ENCODE measurements at places on chromosomes 16 and 17. TPM values are rescaled to one million over a fixed set of nuclear protein-coding genes. Genes with fewer than 3 reads are reported as not detected.

DNA sequence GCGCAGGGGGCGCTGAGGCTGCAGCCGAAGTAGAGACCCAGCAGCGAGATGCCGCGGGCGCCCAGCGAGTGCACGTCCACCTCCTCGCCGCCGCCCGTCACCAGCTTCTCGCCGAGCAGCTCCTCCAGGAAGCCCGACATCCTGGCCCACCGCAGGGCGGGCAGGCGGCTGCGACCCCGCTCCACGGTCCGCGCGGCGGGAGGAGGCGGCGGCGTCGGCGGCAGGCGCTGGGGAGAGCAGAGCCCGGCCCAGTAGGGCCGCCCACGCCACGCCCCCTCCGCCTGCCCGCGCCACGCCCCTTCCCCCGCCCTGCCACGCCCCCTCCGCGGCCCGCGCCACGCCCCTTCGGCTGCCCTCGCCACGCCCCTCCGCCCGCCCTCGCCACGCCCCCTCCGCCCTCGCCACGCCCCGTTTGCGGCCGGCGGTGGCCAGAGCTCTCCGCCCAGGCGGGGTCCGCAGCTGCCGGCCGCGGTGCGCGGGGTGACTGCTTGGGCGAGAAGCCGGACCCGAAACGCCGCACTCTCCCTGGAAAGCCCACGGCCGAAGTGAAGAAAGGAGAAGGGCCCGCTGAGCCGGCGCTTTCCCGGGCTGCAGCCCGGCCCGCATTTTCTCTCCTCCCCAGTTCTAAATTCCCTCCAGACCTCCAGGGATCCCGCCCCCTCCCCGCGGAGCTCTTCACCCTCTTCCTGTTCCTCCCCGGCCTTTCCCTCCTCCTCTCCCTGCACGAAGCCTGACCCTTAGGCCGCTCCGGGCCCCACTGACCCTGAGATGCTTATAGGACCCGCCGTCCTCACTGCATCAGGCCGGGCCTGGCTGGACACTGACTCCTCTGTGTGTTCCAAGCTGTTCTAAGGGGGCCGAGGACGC is at the start of gene NXN:
Gene NXN (minus strand): TSS at position 238 of the 867 bp plus-strand sequence.
- DNase-seq: peak; percentile 86
- H3K27ac ChIP-seq: no peak within 1 kb of the TSS
- H3K4me3 ChIP-seq: peak within 1 kb of the TSS; percentile 67
- H3K36me3 ChIP-seq: no peaks in the 10 kb centered on the region
- H3K27me3 ChIP-seq: peaks cover 28% of the 10 kb centered on the region

DNA sequence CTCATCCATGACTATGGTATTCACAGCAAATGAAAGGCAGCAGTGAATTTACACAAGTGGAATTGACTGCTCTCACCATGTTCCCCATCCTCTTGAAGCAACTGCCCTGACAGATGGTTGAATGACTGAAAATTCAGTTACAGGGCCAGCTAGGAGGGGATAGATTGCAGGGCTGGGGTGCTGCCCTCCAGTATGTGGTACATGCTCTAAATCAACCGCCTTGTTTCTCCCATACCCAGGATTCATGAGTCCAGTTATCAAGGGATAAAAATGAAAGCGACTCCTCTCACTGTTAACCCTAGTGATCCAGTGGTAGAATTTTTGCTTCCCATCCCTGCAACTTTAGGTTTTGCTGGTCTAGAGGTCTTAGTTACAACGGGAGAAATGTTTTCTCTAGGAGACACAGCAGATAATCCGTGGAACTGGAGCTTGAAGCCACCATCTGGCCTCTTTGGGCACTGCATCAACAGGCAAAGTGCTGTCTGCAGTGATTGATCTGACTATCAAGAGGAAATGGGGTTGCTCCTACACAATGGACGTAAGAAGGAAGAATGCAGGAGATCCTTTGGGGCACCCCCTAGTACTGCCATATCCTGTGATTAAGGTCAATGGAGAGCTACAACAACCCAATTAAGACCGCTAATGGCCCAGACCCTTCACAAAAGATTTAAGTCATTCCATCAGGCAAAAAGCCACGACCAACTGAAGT is 32.0 kb downstream of the SCPEP1 start:
- H3K4me3 ChIP-seq: peak overlapping the region; percentile 3
- H3K4me1 ChIP-seq: peaks cover 8% of the 10 kb centered on the region
- no peak overlapping the region for H3K27ac ChIP-seq
- H3K27me3 ChIP-seq: peaks cover 6% of the 10 kb centered on the region
- peaks cover 6% of the 10 kb centered on the region for H3K36me3 ChIP-seq
- peak; percentile 77 for DNase-seq

GRCh38 chr16:1297018-1297696 is 12.3 kb upstream of the UBE2I start:
- no peak overlapping the region for H3K4me3 ChIP-seq
- peaks cover 8% of the 10 kb centered on the region for H3K4me1 ChIP-seq
- no peaks in the 10 kb centered on the region for H3K36me3 ChIP-seq
- H3K27me3 ChIP-seq: peaks cover 10% of the 10 kb centered on the region
- H3K27ac ChIP-seq: no peak overlapping the region

- H3K36me3 ChIP-seq: peaks cover 8% of the 10 kb centered on the region
- no peak overlapping the region for H3K4me3 ChIP-seq
- peak overlapping the region; percentile 44 for H3K27ac ChIP-seq
- peaks cover 25% of the 10 kb centered on the region for H3K4me1 ChIP-seq
- DNase-seq: peak; percentile 37
Observed at GRCh38 chr17:2138318-2138717, 83.4 kb downstream of the HIC1 start.

- H3K4me1 ChIP-seq: peaks cover 57% of the 10 kb centered on the region
- H3K4me3 ChIP-seq: peak overlapping the region; percentile 35
- H3K36me3 ChIP-seq: peaks cover 10% of the 10 kb centered on the region
- no peaks in the 10 kb centered on the region for H3K27me3 ChIP-seq
- DNase-seq: no peak
Observed at GRCh38 chr17:64115822-64116534, 14.0 kb downstream of the ERN1 start.

GRCh38 chr17:28328325-28328724 is 6.9 kb downstream of the IFT20 start:
- no peak for DNase-seq
- peaks cover 22% of the 10 kb centered on the region for H3K36me3 ChIP-seq
- no peaks in the 10 kb centered on the region for H3K27me3 ChIP-seq
- H3K27ac ChIP-seq: no peak overlapping the region

- no peaks in the 10 kb centered on the region for H3K4me1 ChIP-seq
- no peak overlapping the region for H3K4me3 ChIP-seq
- no peaks in the 10 kb centered on the region for H3K27me3 ChIP-seq
Observed at GRCh38 chr17:58181796-58182195, 10.7 kb upstream of the EPX start.

DNA sequence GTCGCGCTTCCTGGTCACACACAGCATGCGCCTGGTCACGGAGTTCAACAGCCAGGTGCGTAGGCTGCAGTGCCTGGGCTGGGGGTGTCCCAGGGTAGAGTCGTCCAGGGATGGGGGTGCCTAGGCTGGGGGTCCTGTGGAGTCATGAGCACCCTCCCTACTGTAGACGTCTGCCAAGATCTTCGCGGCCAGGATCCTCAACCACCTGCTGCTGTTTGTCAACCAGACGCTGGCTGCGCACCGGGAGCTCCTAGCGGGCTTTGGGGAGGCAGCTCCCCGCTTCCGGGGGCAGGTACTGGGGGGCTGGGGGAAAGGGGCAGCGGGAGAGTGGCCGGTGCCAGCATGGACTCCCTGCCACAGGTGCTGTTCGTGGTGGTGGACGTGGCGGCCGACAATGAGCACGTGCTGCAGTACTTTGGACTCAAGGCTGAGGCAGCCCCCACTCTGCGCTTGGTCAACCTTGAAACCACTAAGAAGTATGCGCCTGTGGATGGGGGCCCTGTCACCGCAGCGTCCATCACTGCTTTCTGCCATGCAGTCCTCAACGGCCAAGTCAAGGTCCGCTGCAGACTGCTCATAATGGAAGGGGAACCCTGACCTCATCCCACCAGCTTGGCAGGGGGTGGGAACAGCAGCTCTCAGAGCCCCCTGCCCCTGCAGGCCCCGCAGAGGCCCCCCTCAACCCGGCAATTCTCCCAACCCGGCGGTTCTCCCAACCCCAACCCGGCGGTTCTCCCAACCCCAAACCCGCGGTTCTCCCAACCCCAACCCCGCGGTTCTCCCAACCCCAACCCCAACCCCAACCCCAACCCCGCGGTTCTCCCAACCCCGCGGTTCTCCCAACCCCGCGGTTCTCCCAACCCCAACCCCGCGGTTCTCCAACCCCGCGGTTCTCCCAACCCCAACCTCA is 2.4 kb downstream of the PDIA2 start:
- no peaks in the 10 kb centered on the region for H3K4me1 ChIP-seq
- no peak overlapping the region for H3K27ac ChIP-seq
- H3K4me3 ChIP-seq: no peak overlapping the region
- DNase-seq: no peak

DNA sequence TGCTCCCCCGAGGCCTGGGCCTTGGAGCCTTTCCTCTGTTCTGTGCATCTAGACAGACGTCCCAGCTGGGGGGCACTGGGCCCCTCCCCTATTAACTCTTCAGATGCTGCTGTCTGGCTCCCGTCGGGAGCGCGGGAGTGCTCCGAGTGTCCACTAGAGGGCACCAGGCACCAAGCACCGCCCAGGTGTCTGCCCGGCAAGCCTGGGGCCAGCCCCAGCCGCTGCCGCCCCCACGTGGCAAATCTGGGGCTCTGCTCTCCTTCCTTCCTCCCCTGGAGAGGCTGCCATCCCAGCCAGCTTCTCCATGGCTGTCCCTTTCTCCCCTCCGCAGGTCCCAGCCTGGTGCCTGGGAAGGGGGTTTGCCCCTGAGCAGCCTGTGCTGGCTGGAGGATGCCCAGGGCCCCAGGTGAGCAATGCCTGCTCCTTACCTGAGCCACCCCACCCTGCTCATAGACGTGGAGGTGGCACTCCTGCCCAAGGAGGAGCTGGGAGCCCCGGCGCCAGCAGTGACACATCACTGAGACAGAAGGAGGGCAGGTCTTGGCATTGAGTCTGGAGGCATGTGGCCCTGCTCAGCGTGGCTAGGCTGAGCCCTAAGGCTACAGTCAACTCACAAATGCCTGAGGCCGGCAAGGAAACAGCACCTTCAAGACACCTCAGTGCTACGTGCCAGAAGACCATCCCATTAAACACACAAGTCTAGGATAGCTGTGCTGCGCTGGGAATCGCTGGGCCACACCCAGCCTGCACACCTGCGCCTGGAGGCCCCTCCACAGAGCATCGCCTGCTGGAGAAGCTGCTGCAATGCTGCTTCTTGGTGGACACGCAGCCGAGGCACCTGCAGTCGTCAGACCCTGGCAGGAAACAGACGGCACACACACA is 19.7 kb downstream of the TMEM235 start:
- no peaks in the 10 kb centered on the region for H3K36me3 ChIP-seq
- peak overlapping the region; percentile 61 for H3K27ac ChIP-seq
- H3K4me3 ChIP-seq: peak overlapping the region; percentile 29
- H3K27me3 ChIP-seq: no peaks in the 10 kb centered on the region
- H3K4me1 ChIP-seq: peaks cover 32% of the 10 kb centered on the region
- peak; percentile 89 for DNase-seq

- H3K27me3 ChIP-seq: no peaks in the 10 kb centered on the region
- H3K36me3 ChIP-seq: peaks cover 17% of the 10 kb centered on the region
- H3K4me3 ChIP-seq: no peak overlapping the region
Observed at GRCh38 chr17:15453782-15454181, 13.6 kb downstream of the CDRT4 start.

DNA sequence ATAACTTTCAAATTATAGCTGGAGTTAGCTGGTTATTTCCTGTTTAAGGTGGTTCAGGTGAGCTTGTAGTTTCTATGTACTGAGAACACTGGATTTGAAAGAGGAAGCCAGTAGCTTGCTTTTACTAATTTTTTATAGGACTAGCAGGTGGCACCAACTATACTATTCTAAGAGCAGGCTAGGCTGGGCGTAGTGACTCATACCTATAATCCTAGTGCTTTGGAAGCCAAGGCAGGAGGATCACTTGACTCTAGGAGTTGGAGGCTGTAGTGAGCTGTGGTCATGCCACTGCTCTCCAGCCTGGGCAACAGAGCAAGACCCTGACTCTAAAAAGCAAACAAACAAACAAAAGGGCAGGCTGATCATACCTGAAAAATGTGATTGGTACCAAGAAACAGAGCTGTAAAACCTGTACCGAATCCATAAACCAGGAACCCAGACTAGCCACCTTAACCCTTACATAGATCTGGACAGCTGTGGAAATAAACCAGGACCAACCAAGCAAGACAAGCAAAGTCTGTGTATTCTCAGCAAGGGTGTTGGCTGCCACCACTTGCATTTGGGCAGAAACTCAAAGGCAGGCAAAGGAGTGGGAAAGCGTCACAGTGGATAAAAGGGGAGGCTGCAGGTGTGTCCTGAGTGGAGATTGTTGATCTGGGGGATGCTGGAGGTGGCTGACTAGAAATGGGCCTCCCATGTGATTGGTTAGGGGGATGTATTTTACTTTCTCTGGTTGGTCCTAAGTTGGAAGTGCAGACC is 36.3 kb downstream of the SLC47A1 start:
- H3K27ac ChIP-seq: no peak overlapping the region
- H3K4me1 ChIP-seq: no peaks in the 10 kb centered on the region
- peaks cover 5% of the 10 kb centered on the region for H3K27me3 ChIP-seq
- no peak for DNase-seq
- no peaks in the 10 kb centered on the region for H3K36me3 ChIP-seq
- no peak overlapping the region for H3K4me3 ChIP-seq

- peaks cover 2% of the 10 kb centered on the region for H3K27me3 ChIP-seq
- H3K4me1 ChIP-seq: no peaks in the 10 kb centered on the region
- no peaks in the 10 kb centered on the region for H3K36me3 ChIP-seq
- DNase-seq: no peak
- no peak overlapping the region for H3K4me3 ChIP-seq
Observed at GRCh38 chr16:79988721-79989220, 388.2 kb upstream of the MAF start.

DNA sequence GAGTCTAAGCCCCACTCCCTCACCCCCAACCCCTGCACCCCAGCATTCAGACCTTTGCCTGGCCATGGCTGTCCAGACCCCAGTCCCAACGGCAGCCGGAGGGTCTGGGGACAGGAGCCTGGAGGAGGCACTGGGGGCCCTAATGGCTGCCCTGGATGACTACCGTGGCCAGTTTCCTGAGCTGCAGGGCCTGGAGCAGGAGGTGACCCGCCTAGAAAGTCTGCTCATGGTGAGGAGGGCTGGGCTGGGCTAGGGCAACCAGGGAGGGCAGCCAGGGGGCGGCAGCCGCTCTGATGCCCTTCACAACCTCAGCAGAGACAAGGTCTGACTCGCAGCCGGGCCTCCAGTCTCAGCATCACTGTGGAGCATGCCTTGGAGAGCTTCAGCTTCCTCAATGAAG is 14.4 kb downstream of the RIPOR1 start:
- H3K36me3 ChIP-seq: peaks cover 13% of the 10 kb centered on the region
- H3K27me3 ChIP-seq: no peaks in the 10 kb centered on the region
- H3K4me3 ChIP-seq: no peak overlapping the region
- DNase-seq: peak; percentile 15

GRCh38 chr17:36972186-36972700 is 23.5 kb downstream of the AATF start:
- H3K36me3 ChIP-seq: peaks cover 44% of the 10 kb centered on the region
- H3K27me3 ChIP-seq: no peaks in the 10 kb centered on the region
- no peak overlapping the region for H3K4me3 ChIP-seq
- no peak for DNase-seq

- H3K4me1 ChIP-seq: no peaks in the 10 kb centered on the region
- no peaks in the 10 kb centered on the region for H3K36me3 ChIP-seq
- no peak overlapping the region for H3K4me3 ChIP-seq
- no peak overlapping the region for H3K27ac ChIP-seq
- H3K27me3 ChIP-seq: no peaks in the 10 kb centered on the region
- DNase-seq: no peak
Observed at GRCh38 chr16:883781-884180, 83.2 kb upstream of the GNG13 start.

Gene SLC5A10
- not detected for total RNA-seq

Gene LGALS9C
- total RNA-seq: not detected

Gene HLF
- total RNA-seq: 0.72 TPM

Gene HAP1
- total RNA-seq: 0.09 TPM

Gene FCSK
- total RNA-seq: 11.0 TPM

Gene CFAP97D1
- not detected for total RNA-seq

Gene HS3ST3B1
- total RNA-seq: 5.1 TPM

Measured in activated CD8-positive, alpha-beta T cell treated with anti-CD3 and anti-CD28 coated beads for 36 hours (primary cell).